ENCODE measurements at places on chromosomes 11 and 22. TPM values are rescaled to one million over a fixed set of nuclear protein-coding genes. Genes with fewer than 3 reads are reported as not detected.

DNA sequence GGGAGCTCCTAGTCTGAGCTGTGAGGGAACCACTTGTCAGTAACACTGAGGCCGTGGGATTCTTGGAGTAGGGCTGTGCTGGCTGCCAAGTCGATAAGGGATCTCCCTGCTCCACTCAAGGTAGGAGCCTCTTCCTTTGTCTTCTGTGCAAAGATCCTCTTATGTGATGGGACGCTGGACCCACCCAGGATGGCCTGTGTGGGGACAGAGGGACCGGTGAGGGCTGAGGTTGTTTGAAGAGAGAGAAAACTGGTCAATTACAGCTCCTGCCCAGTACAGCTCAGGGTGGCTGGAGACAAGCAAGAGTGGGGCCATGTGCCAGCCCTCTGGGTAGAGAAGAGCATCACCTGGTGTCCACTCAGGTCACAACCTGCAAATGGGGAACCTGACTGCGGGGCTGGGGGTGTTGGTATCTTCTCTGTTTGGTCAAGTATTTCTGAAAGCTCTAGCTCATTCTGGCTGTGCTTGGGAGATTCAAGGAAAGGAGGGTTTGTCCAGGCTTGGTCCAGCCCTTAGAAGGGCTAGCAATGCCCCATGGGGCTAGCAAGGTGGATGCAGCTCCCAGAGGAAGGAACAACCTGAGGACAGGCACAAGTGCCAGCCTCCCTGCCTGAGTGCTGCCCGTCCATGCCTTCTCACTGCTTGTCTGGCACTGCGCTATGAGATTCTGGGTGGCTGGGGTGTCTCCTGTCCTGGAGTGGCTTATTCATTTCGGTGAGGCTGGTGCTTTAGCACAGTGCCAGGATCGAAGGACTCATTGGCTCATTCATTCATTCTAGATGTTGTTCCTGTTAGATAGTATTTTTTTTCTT, 27.6 kb upstream of the BAIAP2L2 start:
- no peak for DNase-seq

APOL2 gene
- 14.6 TPM for total RNA-seq

GRCh38 chr11:63506876-63507275, 992 bp downstream of the LGALS12 start:
- DNase-seq = no peak

DNA sequence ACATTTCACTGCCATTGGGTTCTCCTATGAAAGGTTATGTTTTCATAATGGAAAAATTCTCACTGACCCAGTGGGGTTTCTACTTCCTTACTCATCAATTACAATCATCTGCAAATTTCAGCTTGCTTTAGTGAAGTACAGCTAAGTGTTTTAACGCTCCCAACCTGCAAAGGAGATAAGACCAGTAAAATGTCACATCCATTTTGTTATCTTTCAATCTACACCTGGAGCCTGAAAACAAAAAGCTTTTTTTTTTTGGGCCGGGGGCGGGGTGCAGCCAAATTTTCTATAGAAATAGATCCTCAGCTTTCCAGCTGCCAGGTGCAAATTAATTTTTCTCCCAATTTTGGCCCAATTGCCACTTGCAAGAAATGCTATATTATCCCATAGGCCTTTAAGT, 40.6 kb downstream of the CADM1 start:
- DNase-seq = no peak

- DNase-seq = no peak
These were observed 17.4 kb downstream of the SMCO4 start for GRCh38 chr11:93525601-93526345.

- DNase-seq = no peak
These were observed 108.6 kb downstream of the INSC start for GRCh38 chr11:15223318-15223717.

- DNase-seq = no peak
These were observed 155.5 kb upstream of the DDI1 start for GRCh38 chr11:103880968-103881367.

UBQLN3 gene
- not detected for total RNA-seq

DNA sequence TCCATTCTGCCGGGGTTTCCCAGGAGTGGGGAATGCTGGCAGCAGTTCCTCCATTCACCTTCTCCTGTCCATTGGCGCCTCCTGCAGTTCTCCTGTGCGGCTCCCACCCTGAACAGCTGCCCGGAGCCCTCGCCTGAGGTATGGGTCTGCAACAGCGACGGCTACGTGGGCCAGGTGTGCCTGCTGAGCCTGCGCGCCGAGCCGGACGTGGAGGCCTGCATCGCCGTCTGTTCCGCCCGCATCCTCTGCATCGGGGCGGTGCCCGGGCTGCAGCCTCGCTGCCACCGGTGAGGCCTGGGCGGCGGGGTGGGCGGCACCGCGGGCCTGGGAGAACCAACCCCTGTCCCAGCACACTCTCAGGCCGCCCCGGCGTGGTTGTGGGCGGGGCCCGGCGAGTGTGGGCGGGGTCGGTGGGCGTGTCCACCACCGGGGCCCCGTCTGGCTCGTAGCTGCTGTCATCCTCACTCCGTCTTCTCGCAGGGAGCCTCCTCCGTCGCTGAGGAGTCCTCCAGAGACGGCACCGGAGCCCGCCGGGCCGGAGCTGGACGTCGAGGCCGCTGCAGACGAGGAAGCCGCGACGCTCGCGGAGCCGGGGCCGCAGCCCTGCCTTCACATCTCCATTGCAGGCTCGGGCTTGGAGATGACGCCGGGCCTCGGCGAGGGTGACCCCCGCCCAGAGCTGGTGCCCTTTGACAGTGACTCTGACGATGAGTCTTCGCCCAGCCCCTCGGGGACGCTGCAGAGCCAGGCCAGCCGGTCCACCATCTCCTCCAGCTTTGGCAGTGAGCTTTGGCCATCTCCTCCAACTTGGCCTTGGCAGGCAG, 14.0 kb upstream of the RELT start:
- DNase-seq = no peak

- no peak for DNase-seq
These were observed 741.8 kb upstream of the LUZP2 start for GRCh38 chr11:23755076-23755475.

GPR83 gene
- total RNA-seq = not detected

NAALADL1 gene
- total RNA-seq = 19.6 TPM

DNA sequence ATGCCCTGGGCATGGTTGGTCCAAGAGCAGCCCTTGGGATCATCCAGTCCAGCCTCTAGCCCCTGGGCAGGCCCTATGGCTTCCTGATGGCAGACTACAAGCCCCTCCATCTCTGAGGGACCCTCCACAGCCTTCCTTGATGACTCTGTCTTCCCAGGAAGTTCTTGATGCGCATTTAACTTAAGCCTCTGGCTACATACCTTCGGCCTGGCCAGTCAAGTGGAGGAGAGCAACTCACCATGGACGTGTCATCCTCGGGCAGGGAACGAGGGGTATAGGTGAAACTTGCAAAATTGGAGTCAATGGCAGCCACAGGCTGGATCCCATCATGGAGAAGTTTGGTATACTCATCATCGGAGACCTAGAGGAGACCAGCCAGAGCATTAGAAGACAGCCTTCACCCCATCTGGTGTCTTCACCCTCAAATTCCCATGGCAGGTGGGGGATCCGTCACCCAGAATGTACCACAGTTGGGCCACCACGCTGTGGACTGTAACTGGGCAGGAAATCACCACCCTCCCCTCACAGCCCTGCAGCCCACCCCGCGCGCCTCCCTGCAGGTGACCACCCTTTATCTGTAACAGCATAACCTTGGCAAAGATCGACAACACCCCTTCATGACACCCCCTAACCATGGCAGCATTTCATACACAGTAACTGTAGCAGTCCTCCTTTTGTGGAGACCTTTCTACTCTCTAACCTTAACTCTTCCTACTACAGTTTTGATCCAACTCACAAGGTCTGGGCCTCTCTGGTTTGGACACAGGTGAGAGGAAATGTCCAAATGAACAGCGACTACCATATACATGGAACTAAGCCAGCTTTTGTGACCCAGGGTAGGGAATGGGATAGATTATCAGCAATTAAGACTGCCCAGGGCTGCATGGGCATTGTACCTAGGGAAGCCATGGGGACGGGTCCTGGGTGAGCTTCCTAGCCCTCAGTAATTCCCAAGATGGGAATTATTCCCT, 91.7 kb downstream of the PDE2A start:
- DNase-seq = no peak

ACTN3 gene
- not detected for total RNA-seq

DNA sequence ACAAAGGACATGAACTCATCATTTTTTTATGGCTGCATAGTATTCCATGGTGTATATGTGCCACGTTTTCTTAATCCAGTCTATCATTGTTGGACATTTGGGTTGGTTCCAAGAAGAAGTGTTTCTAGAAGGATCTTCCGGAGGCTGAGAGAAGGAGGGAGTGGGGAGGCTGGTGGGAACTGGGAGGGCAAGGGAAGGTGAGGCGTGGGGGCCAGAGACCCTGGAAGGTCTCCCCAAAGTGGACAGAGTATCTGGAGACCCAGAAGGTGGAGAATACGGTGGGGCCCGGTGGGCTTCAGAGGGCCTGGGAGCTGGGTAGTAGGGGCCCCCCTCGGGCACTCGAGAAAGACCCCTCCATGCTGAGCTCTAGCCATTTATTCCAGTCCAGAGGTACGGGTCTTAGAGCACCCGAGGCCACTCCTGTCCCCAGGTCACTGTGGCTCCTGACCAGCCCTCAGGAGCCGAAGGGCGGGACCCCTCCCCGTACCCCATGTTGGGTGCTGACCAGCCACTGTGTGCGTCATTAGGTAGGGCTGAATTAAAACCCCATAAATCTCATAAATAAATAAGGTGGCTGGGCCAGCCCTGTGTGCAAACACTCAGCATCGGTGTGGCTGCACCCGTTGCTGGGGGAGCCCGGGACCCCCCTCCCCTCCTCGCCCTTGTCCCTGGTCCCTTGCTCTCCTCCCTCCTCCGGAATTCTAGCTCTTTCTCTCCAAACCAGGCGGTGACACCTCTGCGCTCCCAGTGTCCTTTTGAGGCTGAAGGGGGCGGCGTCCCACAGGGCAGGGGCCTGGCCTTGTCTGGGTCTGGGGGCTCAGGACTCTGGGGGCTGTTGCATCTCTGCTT, 38.8 kb upstream of the MUC5AC start:
- DNase-seq = no peak

DNA sequence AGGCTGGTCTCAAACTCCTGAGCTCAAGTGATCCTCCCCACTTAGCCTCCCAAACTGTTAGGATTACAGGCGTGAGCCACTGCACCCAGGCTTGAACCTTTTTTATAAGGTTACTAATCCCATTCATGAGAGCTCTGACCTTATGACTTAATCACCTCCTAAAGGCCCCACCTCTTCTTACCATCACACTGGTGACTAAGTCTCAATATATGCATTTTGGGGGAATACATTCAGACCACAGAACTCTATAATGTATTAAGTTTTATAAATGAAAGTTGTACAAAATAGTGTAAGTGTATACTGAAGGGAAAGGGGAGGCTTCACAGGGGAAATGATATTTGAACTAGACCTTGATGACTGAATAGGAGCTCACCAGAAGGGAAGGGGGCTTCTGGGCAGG, 28.4 kb upstream of the RBFOX2 start:
- no peak for DNase-seq

GRCh38 chr11:14411818-14412217, 52.8 kb upstream of the RRAS2 start:
- DNase-seq = no peak

DNA sequence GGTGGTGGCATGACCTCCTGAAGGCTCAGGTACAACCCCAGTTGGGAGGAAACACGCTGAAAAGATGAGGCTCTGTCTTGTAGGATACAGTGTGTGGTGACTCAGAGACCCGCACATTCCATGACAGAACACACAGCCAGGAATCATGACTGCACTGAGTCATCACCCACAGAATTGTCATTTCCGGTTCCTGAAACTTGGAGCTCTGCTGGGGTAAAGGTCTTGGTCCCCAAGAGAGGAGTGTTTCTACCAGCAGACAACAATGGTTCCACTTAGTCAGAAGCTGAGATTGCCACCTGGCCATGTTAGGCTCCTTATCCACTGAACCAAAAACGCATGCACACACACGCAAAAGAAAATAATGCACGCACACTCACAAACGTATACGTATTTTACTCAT, 31.5 kb upstream of the CYB5R3 start:
- no peak for DNase-seq

- DNase-seq = no peak
These were observed 8.4 kb downstream of the TSPAN4 start for GRCh38 chr11:850775-851763.

GRCh38 chr11:103241574-103241973, 132.3 kb downstream of the DYNC2H1 start:
- no peak for DNase-seq

DNA sequence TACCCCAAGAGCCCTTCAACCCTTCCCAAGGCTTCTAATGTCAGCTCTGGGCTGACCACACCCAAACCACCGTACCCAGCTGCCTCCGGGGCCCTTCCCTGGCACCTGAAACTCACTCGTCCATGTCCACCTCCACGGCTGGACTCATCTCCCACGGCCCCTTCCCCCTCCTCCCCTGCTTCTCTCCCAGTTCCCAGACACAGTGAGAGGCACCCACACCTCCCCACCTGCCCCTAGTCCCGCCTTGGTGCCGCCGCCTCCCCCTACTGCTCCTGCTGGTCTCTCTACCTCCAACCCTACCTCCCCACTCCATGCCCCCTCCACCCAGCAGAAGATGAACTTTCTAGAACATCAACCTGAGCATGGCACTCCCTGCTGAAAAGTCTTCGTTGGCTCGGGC, 39.5 kb downstream of the ELFN2 start:
- DNase-seq = no peak

GRCh38 chr11:19306179-19306944, 65.6 kb upstream of the E2F8 start:
- no peak for DNase-seq

ANKRD49 gene
- 11.8 TPM for total RNA-seq

E2F8 gene
- total RNA-seq = 4.7 TPM

- no peak for DNase-seq
These were observed 52.7 kb downstream of the USP47 start for GRCh38 chr11:11894486-11894885.

DNA sequence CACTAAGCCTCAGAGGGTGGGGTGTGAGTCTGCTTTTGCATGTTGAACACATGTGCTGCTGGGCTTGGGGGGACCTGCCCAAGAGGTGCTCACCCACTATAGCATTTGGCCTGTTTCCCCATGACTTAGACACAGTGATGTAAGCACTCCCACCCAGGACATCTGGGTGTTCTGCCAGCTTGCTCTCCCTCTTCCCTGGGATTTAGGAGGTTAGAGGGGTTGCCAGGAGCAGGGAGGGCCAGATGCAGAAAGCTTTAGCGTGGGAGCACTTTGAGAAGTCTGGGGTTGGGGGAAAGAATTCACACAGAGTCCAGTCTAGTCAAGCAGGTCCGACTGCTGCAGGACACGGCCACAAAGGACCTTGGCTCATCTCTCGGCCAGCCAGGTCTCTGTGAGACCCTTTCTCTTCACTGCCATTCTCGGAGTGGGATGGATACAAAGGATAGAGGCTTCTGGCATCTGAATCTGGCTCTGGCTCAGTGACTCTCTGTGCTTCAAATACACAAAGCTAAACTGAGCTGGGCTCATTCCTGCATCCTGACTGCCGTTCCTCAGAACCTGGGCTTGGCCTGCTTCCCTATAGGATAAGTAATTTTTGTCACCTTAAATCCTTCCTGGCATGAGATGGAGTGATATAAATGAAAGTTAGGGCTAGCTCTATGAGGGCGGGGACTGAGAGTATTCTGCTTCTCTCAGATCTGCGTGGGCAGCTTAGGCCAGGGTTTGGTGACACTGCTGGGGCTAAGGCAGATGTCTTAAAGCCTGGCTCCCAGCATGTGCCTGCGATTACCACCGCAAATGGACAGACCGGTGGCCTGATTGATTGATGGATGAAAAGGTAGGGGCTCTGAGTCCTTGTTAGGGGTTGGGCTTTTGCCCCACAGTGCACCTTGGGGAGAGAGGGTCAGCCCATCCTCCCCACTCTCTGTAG, 14.5 kb downstream of the USP2 start:
- no peak for DNase-seq
